ENCODE measurements at places on chromosomes 16 and 17.

GRCh38 chr17:44438636-44439035, 49.2 kb upstream of the ITGA2B start:
- no peak for DNase-seq

DNA sequence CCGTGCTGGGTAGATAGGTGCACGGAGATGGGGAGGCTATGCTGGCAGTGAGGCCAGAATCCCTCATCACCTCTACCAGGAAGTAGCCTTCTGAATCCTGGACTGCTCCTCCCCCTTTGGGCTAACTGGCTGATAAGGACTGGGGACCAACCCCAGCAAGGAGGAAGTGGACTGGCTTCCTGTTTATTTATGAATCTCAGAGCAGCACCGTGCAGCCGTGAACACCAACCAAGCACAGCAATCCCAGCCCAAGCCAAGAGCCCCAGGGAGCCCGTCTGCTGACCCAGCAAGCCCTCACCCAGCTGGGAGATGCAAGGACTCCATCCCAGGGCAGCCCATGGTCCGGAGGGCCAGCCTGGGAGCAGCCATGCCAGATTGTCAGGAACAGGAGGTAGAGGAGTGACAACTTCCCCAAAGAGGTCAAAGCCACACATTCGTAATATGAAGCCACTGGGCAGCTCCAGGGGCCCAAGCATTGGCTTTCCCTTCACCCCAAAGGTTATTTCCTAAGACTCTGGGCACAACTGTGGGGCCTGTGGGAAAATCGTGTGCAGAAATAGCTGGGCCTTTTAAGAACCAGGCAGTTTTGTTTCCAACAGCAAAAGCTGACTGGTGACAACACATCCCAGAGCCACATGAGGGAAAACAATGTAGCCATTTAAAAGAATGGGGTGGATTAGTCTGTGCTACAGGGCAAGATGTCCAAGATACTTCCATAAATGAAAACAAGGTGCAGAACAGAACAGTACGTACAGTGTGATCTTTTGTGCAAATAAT, 23.9 kb downstream of the PHB1 start:
- DNase-seq = no peak

DNA sequence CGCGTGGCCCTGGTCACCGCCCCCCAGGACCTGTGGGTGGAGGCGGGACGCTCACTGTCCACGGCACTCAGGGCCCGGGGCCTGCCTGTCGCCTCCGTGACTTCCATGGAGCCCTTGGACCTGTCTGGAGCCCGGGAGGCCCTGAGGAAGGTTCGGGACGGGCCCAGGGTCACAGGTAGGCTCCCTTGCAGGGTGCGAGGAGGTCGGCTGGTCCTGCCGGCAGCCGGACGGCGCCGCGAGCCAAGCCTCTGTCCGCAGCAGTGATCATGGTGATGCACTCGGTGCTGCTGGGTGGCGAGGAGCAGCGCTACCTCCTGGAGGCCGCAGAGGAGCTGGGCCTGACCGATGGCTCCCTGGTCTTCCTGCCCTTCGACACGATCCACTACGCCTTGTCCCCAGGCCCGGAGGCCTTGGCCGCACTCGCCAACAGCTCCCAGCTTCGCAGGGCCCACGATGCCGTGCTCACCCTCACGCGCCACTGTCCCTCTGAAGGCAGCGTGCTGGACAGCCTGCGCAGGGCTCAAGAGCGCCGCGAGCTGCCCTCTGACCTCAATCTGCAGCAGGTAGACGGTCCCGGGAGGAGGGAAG, 1.3 kb downstream of the GUCY2D start:
- DNase-seq = no peak

- no peak for DNase-seq
Observed at GRCh38 chr16:78812582-78812981, 713.1 kb downstream of the WWOX start.

GRCh38 chr17:58153046-58153445, 4.9 kb downstream of the OR4D1 start:
- no peak for DNase-seq

DNA sequence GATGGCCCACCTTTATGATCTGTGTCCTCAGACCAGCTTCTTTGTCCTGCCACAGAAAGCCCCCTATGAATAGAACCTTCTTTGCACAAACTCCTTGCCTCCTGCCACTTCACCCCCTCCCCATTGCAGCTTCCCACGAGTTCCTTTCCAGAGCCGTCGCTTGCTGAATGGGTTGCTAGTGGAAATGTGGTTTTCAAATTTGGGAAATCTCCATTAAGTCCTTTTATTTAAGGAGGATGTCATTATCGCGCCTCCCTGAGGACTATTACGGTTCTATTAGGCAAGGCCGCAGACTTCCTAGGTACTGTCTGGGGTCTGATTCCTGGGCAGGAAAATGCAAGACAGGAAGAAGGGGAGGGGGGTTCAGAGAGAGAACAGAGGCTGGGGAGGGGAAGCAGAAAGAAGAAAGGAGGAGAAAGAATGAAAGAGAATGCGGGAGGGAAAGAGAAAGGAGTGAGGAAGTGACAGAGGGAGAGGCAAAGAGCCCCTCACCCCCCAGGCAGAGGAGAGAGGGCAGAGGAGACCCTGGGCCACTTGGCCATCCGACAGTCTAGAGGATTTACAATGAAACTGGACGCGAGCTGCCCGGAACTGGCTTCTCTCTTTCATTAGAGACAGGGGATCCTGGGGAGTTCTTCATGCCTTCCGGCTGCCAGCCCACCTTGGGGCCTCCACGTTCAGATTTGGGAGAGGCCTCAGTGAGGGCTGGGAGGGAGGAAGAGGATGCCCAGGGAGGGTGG, 31.7 kb upstream of the ETV4 start:
- no peak for DNase-seq

DNA sequence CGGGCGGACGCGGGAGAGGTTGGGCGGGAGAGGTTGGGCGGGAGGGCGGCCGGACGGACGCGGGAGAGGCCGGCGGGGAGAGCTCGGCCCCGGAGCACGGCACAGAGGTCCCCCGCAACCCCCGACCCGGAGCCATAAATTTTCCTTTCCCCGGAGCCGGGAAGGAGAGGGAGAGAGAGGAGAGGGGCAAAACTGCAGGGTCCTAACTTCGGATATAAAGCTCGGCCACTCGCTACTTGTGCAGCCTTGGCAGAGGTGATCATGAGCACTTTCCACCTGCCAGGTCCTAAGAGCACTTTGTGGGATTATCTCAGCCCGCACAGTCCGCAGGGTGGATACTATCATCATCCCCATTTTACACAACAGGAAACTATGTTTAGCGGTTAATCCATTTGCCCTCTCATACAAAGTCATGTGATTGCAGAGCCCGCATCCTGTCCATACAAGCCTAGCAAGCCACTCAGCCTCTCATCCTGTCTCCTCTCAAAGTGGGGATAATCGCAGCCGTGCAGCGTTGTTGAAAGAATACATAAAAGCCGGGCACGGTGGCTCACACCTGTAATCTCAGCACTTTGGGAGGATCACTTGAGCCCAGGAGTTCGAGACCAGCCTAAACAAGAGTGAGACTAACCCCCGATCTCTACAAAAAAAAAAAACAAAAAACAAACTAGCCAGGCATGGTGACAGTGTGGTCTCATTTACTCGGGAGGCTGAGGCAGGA, 780 bp upstream of the DCAKD start:
- DNase-seq = no peak

DNA sequence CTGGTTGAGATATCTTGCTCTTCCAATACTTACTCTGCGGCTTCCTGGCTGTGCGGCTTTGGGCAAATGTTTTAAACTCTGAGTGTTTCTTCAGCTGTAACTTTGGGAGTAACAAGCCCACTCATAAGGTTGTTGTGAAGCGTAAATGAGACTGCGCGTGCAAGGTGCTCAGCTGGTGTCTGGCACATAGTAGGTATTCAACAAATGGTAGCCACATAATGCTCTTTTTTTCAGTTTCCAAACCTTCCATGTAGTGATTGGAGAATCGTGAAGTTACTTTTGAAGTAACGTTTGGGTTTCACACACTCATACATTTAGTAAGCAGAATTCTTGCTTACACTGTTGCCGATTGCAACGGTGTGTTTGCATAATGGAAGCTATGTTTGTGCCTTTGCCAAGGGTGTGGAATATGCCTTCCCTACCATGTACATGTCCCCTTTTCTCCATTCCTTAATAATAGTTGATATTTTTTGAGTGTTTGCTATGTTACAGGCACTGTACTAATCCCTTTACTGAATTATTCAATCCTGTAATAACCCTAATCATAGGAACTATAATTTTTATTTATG, 829 bp downstream of the DHRS7B start:
- no peak for DNase-seq

DNA sequence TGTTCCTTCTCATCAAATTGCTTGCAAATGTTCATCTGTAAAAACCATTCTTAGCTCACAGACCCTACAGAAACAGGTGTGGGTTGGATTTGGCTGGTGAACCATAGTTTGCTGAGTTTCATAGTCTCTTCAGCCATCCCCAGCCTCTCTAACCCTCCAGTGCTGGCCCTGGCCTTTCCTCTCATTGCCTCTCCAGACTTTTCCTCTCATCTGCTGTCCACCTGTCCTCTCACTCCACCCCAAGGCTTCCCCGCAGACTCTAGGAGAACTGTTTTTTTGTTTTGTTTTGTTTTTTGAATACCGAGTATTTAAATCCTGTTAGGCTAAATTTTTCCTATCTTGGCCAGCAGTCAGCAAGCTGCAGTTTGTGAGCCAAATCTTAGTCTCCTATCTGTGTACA, 41.1 kb downstream of the MEOX1 start:
- no peak for DNase-seq

DNA sequence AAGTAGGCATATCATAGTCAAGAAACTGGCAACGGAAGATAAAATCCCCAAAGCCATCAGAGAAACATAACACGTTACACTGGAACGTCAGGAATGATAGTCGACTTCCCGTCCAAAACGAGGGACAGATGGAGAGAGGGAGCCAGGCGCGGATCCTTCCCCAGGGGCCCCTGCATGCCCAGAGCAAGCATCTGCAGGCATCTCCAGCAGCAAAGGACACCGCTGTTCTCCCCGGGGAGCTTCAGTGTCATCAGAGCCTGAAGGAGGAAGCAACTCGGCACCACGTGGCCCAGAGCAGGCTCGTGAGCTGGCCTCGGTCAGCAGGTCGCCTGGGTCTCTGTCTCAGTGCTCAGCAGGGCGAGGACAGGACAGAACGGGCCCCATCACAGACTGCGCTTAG, 50.1 kb downstream of the LMF1 start:
- DNase-seq = peak; percentile 5

Data from AG09319 (cell line).